ENCODE measurements at places on chromosomes 5 and 9.
A peak's percentile ranks its signal among the peaks of the same experiment; 100 is the strongest.

- DNase-seq = no peak
Measured at GRCh38 chr5:81209869-81210493, 23.1 kb upstream of the CKMT2 start.

GRCh38 chr5:172579403-172579990, 61.6 kb upstream of the NEURL1B start:
- DNase-seq = no peak

GRCh38 chr9:112252194-112252593, 77.1 kb upstream of the SUSD1 start:
- DNase-seq = no peak

DNA sequence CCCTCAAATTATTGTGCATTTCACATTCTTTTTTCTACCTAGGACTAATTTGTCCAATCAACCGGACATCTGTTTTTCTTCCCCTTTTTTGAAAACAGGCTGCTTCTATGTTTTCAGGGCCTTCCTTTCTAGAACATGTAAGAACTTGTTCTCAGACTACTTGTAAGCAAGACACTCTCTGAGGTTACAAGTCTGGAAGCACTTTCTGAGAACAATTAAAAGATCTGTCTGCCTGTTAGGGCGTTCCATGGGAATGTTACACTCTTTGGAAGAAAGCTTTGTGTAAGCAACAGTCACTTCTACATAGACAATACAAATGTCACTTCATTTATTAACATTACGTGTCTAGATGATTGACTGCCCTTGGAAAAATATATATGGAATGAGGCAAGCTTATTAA, 50.9 kb upstream of the HSPB3 start:
- DNase-seq = no peak

DNA sequence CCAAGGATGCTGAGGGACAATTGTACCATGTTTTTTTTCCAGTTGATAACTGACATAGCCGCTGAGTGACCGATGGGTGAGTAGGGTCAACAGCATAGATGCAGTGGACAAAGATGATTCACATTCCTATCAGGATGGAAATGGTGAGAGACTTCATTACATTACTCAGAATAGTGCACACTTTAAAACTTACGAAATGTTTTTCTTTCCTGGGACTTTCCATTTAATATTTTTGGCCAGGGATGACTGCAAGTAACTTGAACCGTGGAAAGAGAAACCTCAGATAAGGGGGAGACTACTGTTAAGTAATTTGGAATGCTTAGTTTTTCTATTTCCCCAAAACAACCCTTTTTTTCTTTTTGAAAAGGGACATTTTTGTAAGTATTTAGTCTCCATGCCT, 3.0 kb upstream of the TUSC1 start:
- DNase-seq = peak; percentile 79

- DNase-seq = peak; percentile 43
Measured at GRCh38 chr5:140391312-140391711, 10.3 kb upstream of the ANKHD1 start.

DNA sequence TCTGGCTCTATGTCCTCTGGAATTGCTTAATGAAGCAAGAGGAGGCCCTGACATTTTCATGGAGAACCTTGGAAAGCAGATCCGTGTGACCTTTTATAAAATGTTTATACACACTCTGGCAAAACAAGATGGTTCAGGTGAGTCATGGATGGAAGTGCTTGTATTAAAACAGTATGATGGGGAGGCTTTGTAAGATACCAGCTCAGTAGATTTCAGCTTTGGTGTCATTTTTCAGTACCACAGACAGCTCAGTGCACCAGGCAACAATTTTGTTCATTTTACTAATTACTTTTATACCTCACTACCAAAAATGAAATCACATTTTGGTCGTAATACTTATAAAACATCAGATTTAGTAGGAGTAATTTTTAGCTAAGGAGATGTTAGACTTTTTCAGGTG, 5.2 kb downstream of the KCNN2 start:
- peak; percentile 20 for DNase-seq

DNA sequence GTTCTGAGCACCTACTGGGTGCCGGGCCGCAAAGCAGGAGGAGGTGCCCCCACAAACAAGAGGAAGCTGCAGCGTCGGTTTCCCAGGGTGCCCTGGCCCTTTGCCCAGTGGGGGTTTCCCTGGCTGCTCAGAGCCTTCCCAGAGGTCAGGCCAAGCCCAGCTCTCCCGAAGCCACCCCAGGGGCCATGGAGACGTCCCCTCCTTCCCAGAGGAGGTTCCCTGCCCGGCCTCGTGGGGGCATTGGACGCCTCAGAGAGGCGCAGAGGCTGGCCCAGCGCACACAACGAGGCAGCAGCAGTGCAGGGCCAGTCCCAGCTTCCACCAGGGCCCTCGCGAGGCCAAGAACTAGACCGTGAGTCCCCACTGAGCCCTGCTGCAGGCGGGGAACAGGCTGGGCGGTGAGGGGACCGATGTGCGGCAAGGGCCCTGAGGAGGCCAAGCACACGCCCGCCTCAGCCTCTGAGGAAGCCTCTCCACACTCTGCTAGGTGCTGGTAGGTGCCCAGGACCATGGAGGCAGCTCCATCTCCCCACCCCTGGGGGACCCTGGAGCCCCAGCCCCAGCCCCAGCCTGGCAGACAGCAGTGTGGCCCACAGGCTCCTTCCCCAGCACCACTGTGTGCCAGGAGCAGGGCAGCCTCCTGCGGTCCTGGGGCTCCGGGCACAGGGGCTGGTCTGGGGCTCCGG, 7.0 kb downstream of the DIPK1B start:
- DNase-seq = no peak

DNA sequence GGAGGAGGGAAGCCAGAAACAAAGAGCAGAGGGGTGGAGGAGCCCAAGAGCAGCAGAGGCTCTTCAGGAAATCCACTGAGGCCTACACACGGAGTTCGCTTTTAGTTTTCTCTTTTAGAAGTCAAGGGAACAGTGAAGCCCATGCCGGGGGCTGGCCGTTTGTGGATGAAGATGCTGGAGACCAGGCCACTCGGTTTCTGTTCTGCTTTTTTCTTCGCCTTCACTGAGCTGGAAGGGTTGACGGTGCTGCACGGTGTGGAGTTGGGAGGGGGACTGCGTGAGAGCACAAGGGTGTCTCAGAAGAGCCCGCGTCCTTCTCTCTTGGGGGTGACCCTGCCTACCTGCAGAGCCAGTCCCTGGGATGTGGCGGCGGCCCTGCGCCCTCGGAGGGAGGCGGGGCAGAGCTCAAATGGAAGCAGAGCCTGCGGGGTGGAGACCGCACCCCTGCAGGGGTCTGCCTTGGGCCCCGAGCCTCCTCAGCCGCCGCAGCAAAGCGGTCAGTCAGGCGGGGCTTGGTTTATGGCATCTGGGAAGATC, 68.5 kb upstream of the CACNA1B start:
- DNase-seq = no peak

DNA sequence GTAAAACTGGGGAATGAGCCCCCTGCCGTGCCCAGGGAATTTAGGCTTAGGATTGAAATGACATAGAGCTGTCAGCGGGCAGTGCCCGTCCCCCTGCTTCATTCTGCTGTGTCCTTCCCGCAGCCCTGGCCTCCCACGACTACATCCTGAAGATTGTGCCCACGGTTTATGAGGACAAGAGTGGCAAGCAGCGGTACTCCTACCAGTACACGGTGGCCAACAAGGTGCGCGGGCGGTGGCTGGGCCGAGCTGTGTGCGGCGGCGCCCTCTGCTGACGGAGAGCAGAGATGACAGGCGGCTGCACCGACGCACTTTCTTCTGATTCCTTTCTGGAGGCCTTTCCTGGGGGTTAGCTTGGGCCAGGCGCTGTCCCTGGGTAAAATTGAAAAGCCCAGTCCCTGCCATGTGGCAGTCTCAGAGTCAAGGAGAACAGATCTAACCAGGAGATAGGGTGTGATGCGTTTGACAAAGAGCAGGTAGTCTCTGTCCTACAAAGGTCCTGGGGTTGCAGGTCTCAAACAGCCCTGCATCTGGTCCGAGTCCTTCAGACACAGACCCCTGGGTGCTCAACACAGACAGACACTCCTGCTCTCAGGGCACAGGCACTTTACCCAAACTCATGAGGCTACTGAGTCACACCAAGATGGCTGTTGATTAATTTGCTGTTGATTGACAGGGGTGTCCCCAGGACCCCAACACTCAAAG, 26.8 kb upstream of the RPL26L1 start:
- DNase-seq = peak; percentile 90

DNA sequence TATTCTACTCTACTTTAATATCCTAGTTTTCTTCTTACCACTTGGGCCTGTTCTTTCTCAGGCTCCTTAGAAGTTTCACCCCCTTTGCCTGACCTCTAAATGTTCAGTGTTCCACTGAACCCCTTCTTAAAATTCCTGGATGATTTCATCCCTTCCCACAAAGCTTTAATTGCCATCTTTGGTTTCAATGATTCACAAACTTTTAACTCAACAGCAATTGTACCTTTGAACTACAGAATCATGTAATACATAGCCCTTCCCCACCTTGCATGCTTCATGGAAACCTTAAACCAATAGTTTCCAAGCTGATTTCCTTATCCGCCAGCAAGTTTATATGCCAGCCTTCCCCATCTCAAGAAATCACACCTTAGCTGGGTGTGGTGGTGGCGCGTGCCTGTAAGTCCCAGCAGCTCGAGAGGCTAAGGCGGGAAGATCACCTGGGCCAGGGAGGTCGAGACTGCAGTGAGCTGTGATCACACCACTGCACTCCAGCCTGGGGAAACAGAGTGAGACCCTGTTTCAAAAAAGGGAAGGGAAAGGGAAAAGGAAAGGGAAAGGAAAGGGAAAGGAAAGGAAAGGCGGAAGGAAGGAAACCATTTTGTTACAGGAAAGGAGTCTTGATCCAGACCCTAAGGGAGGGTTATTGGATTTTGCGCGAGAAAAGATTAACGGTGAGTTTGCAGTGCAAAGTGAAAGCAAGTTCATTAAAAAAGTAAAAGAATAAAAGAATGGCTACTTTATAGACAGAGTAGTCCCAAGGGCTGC, 1023.7 kb upstream of the DMAC1 start:
- DNase-seq = no peak

GRCh38 chr5:157449011-157449723, 10.8 kb upstream of the NIPAL4 start:
- peak; percentile 44 for DNase-seq

DNA sequence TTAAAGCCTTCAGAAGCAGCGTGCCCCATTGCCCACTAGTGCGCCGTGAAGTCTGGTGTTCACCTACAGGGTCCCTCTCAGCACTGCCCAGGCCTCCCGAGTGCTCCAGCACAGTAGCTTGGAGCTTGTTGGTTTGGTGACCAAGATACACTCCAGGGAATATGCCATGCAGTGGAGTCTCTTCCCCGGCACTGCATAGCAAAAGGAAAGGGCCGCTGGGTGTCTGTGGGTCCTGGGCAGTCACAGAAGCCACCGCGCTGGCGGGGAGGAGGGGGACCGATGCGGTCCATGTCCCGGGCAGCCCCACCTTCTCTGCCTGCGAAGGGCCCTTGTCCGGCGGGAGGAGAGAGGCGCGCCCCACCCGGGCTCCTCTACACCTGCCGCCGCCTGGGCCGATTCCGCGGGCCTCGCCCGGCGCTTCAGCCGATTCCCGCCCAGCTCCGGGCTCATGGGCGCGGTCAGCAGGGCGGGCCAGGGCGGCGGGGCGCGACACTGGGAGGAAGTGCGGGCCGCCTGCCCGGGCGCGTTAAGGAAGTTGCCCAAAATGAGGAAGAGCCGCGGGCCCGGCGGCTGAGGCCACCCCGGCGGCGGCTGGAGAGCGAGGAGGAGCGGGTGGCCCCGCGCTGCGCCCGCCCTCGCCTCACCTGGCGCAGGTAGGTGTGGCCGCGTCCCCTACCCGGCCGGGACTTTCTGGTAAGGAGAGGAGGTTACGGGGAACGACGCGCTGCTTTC, at the start of gene SYK:
TSS of gene SYK (plus strand) at position 579 of the 732 bp plus-strand sequence. CDS start 42,080 bp downstream, outside the sequence.
- no peak for DNase-seq

GRCh38 chr5:146052780-146053179, 52.6 kb downstream of the PLAC8L1 start:
- no peak for DNase-seq

- no peak for DNase-seq
Measured at GRCh38 chr5:96050273-96050880, 88.7 kb upstream of the ELL2 start.

- DNase-seq = peak; percentile 99
Measured at GRCh38 chr5:43193181-43193893, 1.3 kb downstream of the NIM1K start.

DNA sequence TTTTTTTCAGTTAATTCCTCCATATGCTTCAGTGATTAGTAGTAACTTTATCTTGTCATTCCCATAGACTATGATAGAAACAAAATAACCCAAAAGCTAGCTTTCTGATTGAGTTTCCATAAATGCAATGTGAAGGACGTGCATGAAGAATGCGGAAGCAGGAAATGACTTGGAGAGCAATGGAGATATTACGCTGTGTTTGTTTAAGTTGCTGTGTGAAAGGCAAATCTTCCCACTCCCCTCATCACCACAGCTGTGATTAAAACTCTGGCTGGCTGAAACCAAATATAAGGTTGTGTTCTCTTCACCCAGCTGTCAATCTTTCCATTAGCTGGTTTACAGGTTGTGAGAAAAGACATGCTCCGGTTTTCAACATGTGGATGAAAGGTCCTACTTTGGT, 83.9 kb downstream of the NR2F1-AS1 start:
- DNase-seq = no peak

- DNase-seq = no peak
Measured at GRCh38 chr5:14600846-14601245, 19.3 kb downstream of the OTULINL start.

Data from GM23248 (cell line).